ENCODE measurements at places on chromosomes 2 and 18.

GRCh38 chr2:238114331-238114841, 14.2 kb downstream of the ESPNL start:
- DNase-seq, result no peak

DNA sequence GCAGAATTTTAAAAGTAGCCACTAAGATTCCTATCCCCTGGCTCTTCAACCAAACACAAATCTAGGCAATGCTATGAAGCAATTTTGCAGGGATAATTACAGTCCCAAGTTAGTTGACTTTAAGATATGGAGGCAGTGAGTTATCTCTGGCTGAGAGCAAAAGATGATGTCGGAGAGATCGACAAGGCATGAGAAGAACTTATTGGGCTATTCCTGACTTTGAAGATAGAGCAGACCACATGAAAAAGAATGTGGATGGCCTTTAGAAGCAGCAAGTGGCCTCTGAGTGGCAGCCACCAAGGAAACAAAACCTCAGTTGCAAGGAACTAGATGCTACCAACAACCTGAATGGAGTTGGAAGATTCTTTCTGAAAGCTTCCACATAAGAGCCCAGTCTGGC, 58.2 kb upstream of the PPM1B start:
- no peak for DNase-seq

DNA sequence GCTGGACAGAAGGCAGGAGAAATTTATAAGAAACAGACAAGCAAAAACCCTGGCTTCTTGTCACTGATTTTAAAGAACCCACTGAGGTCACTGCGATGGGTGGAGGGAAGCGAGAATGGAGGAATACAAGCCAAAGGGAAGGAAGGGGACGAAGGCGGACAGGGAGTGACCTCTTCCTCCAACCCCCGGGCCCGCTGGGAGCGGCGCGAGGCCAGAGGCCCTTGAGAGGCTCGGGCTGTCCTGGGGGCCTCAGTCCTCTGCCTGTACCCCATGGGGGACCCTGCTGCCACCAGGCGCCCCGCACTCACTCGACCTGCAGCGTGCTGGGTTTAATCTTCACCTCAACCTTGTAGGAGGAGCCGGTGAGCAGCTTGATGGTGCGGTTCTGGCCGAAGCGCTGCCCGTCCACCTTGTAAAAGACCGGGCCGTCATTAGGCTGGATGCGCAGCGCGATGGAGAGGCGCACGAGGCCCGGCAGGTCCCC, 793 bp downstream of the CNRIP1 start:
- DNase-seq, result peak; percentile 55

DNA sequence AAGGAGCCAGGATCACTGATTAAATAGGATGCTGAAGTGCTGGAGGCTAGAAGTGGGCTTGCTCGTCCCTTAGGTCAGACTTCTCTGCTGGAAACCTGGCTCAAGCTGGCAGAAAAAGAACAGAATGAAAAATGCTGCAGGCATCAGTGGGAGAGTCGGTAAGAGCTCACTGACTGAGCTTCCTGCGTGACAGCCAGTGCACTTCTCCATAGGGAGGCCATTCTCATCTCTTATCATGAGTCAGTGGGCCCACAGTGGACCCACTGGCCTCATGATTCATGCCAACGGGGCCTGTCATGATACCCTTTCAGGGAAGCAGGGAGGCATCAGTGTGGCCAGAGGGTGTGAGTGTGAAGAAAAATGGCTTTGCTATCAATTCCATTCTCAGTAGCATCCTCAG, 498.2 kb downstream of the PTPRM start:
- DNase-seq, result no peak

DNA sequence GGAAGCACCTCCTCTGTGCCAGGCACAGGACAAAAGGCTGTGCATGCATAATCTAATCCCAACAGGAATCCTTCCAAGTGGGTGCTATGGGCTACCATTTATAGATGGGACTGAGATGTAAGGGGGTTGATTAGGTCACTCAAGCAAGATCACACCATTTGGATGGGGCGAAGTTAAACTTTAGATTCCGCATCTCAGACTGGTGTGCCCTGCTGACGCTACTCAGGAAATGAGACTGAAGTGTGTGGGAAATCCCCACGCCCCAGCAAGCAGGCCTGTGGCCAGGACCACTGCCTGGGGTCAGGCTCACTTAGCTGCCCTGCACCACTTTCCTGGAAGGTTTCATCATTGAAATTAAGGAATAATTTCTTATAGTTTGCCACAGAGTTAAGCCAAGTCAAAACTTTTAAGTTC, 70.5 kb upstream of the PPP1CB start:
- DNase-seq, result no peak

GRCh38 chr2:218245214-218245613, 15.6 kb upstream of the GPBAR1 start:
- DNase-seq, result no peak

- no peak for DNase-seq
Measured at GRCh38 chr2:79373358-79374130, 139.3 kb upstream of the CTNNA2 start.

GRCh38 chr2:33340280-33340679, 136.2 kb upstream of the RASGRP3 start:
- no peak for DNase-seq

GRCh38 chr2:229818230-229818629, 103.6 kb downstream of the TRIP12 start:
- DNase-seq, result no peak

GRCh38 chr2:124919296-124919695, 894.2 kb downstream of the CNTNAP5 start:
- no peak for DNase-seq

GRCh38 chr18:11808001-11808855, 43.0 kb upstream of the CHMP1B start:
- no peak for DNase-seq

- no peak for DNase-seq
Measured at GRCh38 chr18:3799515-3799914, 349.5 kb downstream of the TGIF1 start.

- no peak for DNase-seq
Measured at GRCh38 chr2:51559026-51559425, 527.1 kb upstream of the NRXN1 start.
